ENCODE measurements at places on chromosomes 6 and 20.

DNA sequence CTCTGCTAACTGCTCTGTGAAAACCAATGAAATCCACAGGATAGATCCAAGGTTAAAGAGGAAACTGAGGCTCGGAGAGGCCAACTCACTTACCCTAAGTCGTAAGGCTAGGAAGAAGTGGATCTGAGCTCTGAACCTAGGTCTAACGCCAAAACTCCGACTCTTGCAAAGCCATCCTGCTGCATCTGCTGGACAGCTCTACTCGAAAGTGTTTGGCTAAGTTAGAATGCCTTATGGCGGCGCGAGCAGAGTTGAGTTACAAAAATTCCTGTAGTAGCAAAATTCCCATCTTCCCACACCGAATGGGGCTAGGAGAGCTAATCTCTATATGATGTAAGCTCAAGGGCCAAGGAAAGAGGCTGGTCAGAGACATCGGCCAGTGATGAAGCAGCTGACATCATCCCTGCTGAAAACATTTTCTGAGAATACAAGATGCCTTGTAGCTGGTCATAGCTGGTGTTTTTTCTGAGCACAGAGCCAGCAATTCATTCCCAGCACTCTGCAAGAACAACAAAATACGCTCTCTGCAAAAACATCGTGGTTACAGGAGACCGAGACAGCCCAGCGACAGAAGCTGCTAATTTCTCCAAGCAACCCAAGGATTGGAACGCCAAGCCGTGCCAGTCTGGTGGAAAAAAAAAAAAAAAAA, 1.8 kb downstream of the SPATA2 start:
- peak; percentile 94 for DNase-seq

DNA sequence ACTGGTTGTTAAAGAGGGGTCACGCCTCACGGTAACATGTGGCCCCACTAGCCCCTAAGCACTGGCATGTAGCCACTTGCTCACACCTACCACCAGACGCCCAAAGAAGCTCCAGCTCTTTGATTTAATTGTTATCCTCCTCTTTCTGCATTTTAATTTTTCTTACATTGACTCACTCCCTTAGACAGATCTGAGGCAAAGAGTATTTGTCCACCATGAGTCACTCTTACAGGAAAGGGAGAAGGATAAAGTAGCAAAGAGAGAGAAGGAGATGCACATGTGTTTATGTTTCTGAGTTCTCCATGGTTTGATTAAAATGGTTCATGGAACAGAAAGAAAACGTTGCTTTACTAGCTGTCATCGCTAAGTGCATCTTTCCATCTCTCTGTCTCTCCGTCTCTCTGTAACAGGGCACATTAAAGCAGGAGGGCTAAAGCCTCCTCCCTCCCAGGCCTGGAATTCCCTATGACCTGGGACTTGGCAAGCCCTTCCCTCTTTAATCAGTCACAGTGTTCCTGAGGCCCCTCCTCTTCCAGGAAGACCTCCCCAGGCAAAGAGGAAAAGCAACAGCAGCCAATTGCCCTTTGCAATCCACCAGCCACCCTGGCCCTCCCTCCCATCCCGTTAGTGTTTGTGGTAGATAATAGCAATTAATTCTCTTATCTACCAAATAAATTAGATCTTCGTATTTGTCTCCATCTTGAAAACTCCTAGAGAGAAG, 112.8 kb upstream of the TSHZ2 start:
- DNase-seq = no peak

GRCh38 chr20:34410336-34410735, 47.3 kb downstream of the ITCH start:
- DNase-seq = no peak

DNA sequence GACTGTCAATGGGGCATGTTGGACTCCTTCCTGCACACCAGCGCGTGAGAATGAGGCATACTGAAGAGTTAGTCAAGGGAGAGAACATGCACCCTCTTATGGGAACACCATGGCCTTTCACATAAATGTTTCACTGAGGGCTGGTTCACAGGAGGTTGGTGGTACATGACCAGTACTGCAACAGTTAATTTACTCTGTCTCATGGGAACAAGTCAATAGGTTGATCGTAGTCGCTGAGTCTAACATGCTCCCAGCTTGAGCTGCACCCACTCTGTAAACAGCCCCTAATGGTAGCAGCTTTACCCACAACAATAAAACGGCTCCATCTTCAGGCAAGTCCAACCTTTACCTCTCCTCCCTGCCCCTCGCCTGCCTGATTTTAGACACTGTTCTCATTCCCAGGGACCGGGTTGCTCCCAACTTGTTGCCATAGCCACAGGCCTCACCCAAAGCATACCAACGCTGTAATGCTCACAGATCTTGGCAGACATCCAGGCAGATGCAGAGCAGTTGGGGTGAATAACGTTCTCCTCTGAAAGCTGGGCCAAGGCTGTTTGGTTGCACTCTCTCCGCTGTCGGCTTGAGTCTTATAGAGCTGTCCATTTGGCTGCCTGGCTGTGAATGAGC, 111.3 kb downstream of the LY86 start:
- peak; percentile 95 for DNase-seq

GRCh38 chr6:88722686-88723085, 240.7 kb downstream of the RNGTT start:
- DNase-seq = no peak

DNA sequence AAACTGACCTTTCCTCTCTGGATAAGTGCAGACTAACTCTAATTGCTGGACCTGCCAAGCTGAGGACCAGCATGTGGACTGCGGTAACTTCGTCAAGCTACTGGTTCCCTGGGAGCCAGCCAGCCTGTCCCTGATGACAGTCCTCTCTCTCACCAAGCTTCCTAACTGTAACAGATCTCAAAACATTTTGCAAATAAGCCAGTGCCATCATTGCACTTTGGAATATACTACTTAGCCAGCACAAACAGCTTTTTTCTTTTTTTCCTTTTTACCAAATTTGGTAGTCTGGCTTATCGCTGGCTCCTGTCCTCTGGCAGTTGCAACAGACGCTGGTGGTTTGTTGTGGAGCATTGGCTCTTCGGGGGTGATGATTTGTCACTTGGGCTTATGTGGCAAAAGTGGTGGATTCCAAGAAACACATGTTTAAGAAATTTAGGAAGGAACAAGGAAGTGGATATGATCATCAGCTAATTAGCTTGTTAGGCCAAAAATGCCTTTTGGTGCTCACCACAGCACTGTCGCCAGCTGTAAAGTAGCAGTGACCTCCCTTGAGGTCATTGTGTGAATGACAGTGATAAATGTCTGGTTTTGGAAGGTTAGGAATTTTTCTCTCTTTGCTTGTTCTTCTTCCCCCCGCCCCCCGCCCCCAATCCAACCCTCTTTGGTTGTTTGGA, 171.7 kb downstream of the CLIC5 start:
- no peak for DNase-seq
